GM10248 (cell line): ENCODE measurements at places on chromosomes 7 and 10.

- DNase-seq, result peak; percentile 28
Observed at GRCh38 chr7:152335900-152336571, 99.8 kb downstream of the KMT2C start.

- DNase-seq, result no peak
Observed at GRCh38 chr7:21092766-21093702, 306.3 kb upstream of the SP8 start.

DNA sequence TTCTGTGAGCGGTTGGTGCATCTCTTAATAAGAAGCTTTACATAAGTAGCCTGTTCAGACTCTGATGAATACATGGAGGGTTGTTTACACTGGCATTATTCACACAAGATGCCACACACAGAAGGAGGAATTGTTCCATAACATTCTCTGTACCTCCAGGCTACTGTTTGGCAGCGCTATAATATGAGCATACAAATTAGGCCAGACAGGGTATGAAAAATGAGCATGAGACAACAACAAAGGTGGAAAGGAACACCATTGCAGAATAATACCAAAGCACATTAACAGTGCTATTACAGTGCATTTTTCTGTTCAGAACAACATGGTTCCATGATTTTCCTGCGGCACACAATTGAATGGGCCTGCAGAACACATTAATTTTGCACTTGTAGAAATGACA is 417.2 kb upstream of the C7orf33 start:
- no peak for DNase-seq

DNA sequence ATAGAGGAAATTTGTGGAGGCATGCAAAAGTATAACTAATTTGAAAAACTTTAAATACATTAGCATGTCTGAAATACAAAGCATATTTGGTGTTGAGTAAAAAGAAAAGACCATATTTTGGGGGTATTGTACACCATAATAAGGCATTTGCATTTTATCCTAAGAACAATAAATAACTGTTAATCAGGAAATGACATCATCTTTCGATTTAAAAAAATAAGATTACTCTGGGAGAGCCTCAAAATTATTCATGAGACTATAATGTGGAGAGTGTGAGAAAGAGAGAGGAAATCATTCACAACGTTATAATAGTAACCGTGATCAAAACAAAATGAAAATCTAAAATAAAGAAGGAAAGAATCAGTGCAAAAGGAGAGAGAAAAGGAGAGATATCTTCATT is 712.3 kb upstream of the POT1 start:
- no peak for DNase-seq

- DNase-seq, result no peak
Observed at GRCh38 chr7:142196066-142196840, 61.6 kb downstream of the PRSS58 start.

DNA sequence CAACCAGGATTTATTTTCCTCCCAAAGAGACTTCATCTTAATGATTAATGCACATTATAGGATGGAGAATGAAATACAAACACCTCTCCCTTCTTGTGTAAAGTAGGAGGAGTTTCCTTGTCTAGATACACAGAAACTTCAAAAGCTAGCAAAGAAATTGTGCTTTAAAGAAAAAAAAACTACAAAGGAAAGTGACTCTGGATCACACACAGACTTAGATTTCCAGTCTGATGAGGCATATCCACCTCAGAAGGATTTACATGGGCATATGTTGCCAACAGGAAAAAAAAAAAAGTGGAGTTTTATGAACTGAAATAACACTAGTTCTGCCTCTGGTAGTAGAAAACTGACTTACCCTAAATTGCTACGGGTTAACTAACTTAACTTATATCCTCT is 449.6 kb downstream of the KCNMA1 start:
- no peak for DNase-seq

DNA sequence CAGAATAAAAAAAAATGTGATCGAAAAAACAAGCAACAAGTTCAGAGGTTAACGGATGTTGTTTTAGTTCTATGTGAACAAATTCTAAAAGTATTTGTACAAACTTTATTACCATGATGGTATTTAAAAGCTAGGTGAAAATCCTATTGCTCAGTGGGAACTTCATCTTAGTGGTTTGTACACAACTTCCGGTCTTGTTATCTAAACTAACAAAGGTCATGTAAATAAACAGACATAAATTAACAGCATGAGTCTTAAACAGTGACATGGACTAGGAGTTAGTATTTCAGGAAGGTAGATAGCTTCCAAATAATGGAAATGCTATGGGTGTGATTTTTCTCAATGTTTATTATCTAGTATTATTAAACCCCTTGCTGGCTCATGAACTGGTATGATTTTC is 83.8 kb downstream of the SPAG6 start:
- DNase-seq, result no peak

DNA sequence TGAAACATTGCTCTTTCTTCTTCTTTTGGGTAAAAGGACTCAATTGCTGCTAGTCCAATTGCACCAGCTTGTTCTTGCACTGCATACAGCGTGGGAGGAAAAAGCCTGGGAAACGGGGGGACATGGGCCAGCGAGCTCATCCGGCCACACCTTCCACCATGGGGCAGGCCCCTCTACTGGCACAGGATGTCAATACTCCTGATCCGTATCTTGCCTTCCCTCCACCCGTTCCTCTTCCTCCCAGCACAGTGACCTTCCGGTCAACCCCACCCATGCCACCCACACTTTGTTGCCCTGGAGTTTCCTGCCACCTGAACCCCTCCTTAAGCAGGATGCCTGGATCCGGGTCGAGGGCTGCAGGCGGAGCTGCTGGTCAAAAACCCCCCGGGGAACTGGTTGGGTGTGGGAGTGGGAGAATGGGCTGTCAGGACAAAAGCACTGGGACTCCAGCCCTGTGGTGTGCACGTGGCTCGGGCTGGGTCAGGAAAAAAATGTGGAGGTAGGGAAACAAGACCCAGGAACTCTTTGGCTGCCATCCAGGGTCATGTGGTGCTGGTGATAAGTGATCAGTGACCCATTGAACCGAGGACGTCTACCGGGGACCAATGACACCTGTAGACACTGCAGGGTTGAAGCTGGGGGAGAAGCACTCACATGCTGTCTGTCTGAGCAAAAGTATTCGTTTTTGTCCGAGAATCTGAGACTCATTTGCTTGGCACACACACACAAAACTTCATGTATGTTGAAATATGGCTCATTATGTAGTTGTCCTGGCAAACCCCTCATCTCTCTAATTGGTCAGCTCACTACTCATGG is 8.1 kb downstream of the IL2RA start:
- DNase-seq, result no peak

DNA sequence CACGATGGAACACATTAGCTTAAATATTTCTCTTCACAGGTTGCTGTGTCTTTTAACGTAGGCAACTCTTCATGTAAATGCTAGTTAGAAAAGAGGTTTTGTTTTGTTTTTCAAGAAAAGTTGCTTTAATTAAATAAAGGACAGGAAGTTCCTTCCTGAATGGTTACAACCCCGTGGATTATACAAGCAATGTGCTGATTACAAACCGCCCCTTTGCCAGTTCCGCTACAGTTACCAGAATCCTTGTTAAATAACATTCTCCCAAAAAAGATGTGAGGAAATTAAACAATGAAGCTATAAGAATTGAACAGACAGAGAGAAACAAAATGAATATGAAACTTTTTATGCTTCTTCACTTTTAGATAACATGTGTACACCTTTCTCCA is 75.1 kb downstream of the LYZL2 start:
- no peak for DNase-seq

- no peak for DNase-seq
Observed at GRCh38 chr7:156442516-156442915, 198.1 kb upstream of the RNF32 start.

DNA sequence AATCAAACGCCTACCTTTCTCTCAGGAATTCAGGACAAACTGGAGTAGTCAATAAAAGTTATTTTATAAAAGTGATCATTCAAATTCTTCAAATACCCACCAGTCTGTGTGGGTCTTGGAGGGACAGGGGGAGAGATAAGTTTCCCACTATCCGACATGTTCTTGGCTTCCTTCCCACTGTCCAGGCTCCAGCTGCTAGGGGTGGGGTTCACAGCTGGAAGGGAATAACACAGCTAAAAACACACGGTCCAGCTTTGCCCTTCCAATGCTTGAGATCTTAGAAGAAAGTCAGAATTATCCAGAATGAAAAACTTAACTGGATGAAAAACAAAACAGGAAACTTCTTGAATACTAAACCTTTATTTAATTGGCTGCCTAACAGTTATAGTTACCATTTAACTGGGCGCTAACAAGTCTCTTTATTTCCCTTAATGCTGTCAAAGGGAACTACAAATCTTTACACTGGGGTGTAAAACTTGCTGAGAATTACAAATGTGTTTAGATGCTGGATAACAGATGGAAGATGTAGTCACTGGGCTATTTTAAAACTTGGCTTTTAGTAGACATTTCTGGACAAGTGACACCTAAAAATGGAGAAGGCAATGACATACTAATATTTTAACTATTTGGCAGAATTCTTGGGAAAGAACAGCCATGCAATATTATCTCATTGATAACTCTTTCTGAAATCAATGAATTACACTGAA is 172.8 kb upstream of the IMMP2L start:
- DNase-seq, result no peak

DNA sequence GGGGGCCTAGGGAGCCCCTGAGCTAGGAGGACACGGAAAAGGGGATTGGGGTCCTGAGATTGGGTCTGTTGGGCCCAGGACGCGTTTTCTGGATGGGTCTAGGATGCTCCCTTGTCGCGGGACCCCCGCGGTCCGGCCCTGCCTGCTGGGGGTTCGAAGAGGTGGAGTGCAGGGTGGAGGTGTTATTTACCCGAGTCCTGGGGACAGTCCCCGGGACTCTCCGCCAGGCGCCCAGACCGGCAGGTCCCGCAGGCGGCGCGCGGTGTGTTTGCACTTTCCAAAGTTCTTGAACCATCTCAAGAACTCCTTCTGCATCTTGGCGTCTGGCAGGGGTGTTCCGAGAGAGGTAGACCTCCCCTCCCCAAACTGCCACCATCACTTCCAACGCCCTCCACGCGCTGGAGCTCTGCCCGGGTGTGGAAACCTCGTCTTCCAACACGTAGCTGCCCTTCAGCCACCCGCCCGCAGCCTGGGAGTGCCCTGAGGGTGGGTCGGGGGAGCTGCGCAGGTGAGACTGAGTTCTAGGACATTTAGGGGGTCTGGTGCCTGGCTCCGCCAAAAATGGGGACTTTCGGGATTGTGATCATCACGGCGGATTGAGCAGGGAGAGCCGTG is 569 bp downstream of the CAV1 start:
- peak; percentile 76 for DNase-seq

GRCh38 chr7:140587243-140587642 is 53.4 kb downstream of the DENND2A start:
- no peak for DNase-seq

- no peak for DNase-seq
Observed at GRCh38 chr7:44107116-44107960, 3.2 kb downstream of the AEBP1 start.

GRCh38 chr10:96857301-96858012 is 25.4 kb downstream of the LCOR start:
- no peak for DNase-seq

DNA sequence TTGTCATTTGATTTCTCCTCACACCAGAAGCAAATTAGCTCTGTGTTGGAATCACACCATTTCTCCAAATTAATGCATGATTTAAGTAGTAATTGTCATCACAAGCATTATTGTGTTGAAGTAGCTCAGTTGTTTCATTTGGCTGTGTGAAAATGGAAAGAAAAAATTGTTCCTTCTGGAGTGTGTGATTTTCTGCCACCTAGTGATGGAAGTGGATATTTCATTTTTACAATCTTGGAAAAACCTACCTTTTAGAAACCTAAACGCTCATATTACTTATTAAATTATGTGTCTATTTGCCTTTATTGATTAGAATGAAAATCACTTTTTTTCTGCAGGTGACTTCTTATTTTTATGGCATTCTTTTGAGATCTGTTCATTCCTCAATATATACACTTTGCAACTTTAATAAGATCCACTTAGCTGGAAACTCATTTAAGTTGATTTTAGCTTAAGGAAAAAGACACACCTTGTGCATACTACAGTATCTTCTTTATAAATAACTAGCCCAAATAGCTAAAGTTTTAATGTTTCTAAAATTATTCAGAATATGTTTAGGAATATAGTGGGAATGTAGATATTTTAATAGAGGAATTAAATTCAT is 50.0 kb downstream of the SRI start:
- peak; percentile 7 for DNase-seq

- DNase-seq, result no peak
Observed at GRCh38 chr7:127895814-127896280, 135.4 kb downstream of the LRRC4 start.

GRCh38 chr10:59770689-59771088 is 17.4 kb upstream of the MRLN start:
- DNase-seq, result no peak

DNA sequence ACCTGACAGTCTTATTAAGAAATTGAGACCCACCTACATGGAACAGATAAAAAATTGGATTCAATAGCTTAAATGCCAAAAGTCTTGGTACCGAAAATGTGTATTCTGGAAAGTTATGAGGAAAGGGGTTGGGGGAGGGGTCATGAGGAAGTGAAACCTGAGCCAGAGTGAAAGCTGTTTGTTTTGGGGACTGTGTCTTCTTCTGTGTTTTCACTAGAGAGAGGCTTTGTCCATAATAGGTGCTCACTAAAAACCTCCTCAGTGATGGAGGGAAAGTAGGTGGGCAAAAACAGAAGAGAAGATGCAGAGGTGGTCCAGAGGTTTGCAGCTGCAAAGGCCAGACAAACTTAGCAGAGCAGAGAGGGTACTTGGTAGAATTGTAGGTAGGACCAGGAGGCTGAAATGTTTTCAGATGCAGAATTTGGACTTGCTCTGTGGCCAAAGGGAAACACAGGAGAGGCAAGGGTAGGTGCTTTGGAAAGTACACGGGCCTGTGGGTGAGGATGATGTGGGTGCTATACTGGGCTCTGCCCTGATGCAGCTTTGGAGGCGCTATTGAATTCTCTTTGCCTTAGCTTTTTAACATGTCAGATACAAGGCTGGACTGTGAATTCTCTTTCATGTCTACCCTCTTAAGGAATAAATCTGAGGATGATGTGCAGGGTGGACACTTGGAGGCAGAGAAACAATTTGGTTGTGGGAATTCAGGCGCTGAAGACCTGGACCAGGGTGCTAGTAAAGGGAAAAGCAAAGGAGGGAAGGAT is 254.6 kb downstream of the PTEN start:
- DNase-seq, result no peak

DNA sequence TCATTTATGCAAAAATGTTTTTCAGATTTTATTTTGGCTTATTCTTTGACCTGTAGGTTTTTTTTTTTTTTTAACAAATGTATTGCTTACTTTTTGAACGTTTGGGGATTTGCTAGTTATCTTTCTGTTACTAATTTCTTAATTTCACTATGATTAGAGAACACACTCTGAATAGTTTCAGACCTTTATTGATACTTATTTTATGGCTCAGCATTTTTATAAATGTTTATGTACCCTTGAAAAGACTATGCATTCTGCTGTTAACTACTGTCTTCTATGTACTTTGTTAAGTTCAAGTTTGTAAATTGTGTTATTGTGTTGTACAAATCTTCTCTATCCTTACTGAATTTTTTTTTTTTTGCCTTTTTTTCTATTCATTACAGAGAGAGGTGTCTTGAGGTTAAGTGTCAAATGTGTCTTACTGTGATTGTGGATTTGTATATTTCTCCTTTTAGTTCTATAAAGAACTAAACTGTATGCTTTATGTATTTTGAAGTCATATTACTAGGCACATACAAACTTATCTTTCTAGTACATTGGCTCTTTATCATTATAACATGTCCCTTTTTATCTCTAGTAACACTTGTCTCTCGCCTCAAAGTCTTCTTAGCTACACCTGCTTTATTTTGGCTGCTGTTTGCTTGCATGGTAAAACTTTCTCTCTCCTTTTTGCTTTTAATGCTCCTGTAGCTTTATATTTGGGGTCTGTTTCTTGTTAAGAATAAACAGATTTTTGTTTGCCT is 8.1 kb downstream of the MKLN1 start:
- DNase-seq, result no peak

GRCh38 chr7:7751243-7752092 is 33.1 kb upstream of the RPA3 start:
- DNase-seq, result no peak
